ENCODE measurements at places on chromosomes 12 and 14. TPM values are rescaled to one million over a fixed set of nuclear protein-coding genes. Genes with fewer than 3 reads are reported as not detected.

DNA sequence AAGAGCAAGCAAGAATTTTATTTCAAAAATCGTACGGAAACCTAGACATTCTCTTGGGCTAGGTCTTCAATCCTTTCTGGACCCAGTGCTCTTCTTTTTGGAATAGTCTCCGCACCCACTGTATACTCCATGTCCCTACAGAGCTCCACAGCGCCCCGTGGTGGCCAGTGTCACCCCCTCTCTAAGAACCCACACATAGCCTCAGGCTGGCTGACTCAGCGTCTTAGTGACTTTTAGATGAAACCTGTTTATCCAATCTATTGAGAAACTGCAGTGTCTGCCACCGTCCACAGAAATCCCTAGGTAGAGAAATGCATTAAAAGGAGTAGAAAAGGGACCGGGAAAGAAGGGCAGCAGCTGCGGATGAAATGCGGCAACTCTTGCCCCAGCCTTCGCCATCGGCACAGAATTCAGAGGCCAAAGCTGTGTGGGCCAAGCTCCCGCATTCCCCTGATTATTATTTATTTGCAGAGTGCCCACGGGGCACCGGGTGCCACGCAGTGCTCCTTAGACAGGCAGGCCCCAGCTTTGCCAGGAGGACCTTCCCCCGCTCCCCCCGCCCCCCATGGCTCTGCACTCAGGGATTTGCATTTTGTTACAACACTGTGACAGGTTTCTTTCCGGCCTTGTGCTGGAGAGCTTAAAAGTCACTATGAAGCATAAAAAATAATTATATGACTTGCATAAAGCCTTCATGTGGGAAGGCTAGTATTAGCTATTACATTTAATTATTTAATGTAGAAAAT is 170.1 kb upstream of the FKBP4 start:
- DNase-seq, result no peak

DNA sequence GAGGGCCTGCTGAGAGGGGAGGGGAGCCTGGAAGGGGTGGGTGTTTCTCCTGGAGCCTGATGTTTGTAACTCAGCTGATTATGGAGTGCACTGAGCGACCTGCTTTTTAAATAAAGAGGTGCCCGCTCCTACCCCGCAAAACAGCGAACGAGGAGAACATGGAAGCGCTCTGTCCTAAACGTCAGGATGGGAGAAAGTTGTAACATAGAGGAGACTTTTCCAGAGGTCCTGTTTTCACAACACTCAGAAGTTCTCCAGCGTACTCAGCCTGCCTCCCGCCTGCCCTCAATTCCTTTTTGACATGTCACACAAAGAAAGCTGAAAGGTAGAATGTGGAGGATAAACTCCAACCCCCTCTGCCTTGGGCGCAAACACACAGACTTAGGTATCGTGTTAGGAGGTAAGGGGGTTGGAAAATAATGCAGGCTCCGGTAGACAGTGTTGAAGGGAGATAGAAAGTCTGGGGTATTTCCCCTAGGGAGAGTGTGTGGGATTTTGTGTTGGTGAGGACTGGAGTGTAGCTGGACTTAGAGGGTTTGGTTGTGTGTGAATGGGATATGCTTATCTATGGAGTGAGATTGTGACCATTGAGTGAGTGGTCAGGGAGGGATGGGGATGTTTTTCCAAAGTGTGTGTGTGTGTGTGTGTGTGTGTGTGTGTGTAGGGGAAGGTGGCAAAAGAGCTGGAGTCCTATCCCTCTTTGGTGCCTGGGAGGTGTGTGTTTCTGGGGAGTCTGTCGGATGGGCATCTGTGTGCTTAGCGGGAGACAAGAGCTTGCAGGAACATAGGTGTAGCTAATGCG is 2.1 kb downstream of the NTF3 start:
- no peak for DNase-seq

GRCh38 chr12:70508178-70508577 is 129.1 kb downstream of the PTPRB start:
- DNase-seq, result no peak

GRCh38 chr12:103348935-103349334 is 146.8 kb downstream of the C12orf42 start:
- no peak for DNase-seq

- DNase-seq, result no peak
These were observed 2.4 kb downstream of the MBD6 start for GRCh38 chr12:57524814-57525614.

DNA sequence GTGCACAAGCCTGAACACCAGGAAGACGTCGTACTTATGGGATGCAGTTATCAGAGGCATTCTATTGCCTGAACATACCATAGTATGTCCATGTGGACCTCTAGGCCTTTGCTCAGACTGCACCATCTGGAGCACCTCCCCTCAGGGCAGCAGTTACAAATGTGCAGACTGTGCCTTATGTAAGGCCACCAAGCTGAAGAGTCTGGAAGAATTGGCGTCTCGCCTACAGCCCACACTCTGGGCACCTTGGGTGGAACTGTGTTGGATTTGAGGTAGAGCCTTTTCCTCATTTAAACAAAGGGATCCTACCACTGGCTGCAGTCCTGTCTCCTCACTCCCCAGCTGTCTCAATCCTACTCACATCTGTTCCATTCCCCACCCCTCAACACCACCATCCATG is 204.3 kb upstream of the FRMD6 start:
- no peak for DNase-seq

DNA sequence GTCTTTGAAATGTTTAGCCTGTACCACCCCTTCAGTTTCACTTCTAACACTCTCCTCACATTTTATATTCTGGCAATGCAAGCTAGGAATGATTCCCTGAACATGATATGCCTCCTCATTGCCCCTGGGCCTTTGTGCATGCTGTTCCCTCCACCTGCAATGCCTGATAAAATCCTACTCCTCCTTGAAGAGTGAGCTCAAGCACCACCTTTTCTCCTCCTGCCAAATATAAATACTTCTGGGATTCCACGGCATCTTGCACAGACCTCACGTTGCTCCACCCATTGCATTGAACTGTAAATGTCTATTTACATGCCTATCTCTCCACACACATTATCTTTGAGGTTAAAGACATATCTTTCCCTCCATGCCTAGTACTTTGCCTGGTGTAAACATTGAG is 21.1 kb downstream of the NKX2-1 start:
- no peak for DNase-seq

GRCh38 chr14:105503935-105504692 is 13.1 kb downstream of the TEDC1 start:
- peak; percentile 54 for DNase-seq

- DNase-seq, result no peak
These were observed 65.8 kb downstream of the RIC8B start for GRCh38 chr12:106840243-106840642.

DNA sequence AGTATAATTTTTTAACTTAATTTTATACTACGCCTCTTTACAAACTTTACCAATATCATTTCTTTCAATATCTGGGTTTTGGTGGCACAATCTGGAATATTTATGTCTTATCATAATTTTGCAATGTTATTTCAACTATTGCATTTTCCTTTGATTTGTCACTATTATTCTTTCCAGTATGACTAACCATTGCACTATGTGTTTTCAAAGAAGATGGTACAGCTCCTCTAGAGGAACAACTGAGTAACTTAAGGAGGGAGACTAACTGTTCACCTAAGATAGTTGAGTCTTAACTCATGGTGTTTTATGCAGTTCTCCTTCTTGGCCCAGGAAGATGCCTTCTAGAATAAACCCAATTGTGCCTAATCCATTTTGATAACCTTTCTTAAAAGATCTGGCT is 60.5 kb upstream of the KIF21A start:
- no peak for DNase-seq

Gene ACRBP
- 1.2 TPM for total RNA-seq

Gene ANG
- total RNA-seq, result 4.5 TPM

Gene TAS2R9
- total RNA-seq, result not detected

Gene KCNA5
- 2.1 TPM for total RNA-seq

All from Right ventricle myocardium inferior (tissue), 1 donor.